ENCODE measurements at places on chromosomes 12 and 14. TPM values are rescaled to one million over a fixed set of nuclear protein-coding genes. Genes with fewer than 3 reads are reported as not detected.

The ASCL1 gene
- 0.54 TPM for polyA plus RNA-seq

The SFSWAP gene
- polyA plus RNA-seq = 60.9 TPM

The KRT2 gene
- not detected for polyA plus RNA-seq

The PTGDR gene
- polyA plus RNA-seq = 0.20 TPM

The TSHR gene
- 1.7 TPM for polyA plus RNA-seq

The TAS2R46 gene
- polyA plus RNA-seq = 0.10 TPM

The RIC8B gene
- polyA plus RNA-seq = 21.6 TPM

The PHLDA1 gene
- 17.6 TPM for polyA plus RNA-seq

The IL23A gene
- polyA plus RNA-seq = 0.64 TPM

The TRPV4 gene
- polyA plus RNA-seq = 0.64 TPM

The RNF212B gene
- not detected for polyA plus RNA-seq

The ACOT6 gene
- 0.17 TPM for polyA plus RNA-seq

The MFAP5 gene
- polyA plus RNA-seq = 16.5 TPM

The TMEM233 gene
- polyA plus RNA-seq = 0.80 TPM

The FZD10 gene
- polyA plus RNA-seq = not detected

The SCYL2 gene
- 12.1 TPM for polyA plus RNA-seq

The MYL2 gene
- polyA plus RNA-seq = 3.2 TPM

The RNASE2 gene
- 12.9 TPM for polyA plus RNA-seq

The LRTM2 gene
- polyA plus RNA-seq = not detected

The PLXNC1 gene
- polyA plus RNA-seq = 4.3 TPM

Measured in adrenal gland (tissue), 19 donors.